Keratinocyte (primary cell): ENCODE measurements at places on chromosomes 7 and 10.
A peak's percentile ranks its signal among the peaks of the same experiment; 100 is the strongest.

DNA sequence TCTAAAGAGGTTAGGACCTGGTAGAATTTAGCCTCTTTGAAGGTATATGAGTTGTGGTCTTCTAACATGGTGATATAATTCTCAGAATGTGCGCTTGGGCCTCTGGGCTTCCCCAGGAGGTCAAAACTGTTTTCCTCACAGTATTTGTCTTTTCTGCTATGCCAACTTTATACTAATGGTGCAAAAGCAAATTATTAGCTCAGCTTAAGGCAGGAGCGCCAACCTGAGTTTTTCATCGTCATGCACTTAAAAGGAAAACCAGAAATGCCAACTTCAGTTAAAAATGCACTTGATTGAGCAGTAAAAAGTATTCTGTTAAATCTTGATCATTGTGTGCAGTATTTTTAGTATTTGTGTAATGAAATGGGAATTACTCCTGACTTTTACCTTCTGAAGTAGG lies 9.7 kb downstream of the TDRD1 start:
- DNase-seq = no peak

DNA sequence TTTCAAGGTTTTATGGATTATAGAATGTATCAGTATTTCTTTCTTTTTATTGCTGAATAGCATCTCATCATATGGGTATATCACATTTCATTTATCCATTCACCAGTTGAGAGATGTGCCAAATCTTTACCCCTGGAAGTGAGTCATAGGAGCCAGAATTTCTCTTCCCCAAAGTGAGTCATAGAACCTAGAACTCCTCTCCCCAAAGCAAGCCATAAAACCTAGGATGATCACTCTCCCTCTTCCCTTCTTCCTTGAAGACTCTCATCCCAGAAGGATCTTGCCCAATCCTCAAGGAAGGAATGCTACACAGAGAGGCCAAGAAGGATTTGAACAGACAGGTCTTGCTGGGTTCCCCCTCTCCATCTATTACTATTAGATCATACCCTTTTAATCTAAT lies 199.9 kb downstream of the EVX1 start:
- peak; percentile 52 for DNase-seq

DNA sequence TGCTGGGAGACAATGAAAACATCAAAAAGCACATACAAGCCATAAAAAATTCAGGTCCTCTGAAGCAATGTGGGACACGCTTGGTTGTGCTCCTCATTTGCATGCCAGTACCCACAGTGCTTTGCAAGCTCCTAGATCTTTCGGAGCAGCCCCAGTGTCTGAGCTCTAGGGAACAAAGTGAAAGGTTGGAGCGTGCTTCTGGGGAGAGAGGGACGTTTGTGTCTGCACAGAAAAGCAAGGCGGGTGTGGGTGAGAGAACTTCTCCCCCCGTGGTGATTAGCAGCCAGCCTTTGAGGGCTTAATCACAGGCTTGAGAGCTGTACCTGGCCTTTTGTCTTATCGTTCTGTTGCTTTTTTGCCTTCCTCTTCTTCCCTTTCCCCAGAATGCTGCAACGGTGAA lies 76.7 kb upstream of the HABP2 start:
- no peak for DNase-seq

DNA sequence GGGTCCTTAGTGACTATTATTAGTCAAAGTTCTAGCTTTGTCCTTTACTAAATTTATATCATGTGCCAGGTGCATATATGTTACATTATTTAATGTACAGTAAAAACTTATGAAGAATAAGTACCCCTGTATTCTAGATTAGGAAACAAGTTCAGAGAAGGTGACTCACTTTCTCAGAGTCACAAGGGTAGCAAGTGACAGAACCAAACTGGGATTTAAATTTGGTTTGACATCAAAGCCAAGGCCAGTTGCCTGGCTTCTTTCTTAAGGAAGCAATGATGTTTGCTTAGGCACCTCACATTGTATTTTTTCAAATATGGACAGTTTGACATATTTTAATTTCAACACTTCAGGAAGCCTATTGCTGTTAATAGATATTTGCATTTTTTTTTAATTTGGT lies 2.5 kb downstream of the LSM8 start:
- no peak for DNase-seq

DNA sequence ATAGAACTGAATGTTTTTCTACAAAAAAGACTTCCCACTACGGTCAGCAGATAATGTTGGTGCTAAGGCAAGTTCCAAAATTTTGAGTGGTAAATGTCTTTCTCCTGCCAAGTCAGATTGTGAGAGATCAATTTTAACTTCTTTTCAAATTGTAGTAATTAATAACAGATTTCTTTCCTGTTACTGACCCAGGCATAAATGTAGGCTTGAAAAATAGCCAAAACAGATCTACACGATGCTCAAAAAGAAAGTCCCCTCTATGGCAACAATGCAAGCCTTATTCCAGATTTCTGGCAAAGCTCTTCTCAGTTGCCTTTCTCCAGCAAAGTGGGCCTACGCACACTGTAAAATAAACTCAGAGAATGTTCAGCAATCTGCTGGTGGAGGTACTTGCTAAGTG lies 641.0 kb upstream of the NRP1 start:
- DNase-seq = no peak

GRCh38 chr7:150560486-150560885 lies 6.7 kb upstream of the GIMAP4 start:
- no peak for DNase-seq
